Mesenchymal stem cell (in vitro differentiated cells and primary cell): ENCODE measurements at places on chromosomes 2 and 18.

DNA sequence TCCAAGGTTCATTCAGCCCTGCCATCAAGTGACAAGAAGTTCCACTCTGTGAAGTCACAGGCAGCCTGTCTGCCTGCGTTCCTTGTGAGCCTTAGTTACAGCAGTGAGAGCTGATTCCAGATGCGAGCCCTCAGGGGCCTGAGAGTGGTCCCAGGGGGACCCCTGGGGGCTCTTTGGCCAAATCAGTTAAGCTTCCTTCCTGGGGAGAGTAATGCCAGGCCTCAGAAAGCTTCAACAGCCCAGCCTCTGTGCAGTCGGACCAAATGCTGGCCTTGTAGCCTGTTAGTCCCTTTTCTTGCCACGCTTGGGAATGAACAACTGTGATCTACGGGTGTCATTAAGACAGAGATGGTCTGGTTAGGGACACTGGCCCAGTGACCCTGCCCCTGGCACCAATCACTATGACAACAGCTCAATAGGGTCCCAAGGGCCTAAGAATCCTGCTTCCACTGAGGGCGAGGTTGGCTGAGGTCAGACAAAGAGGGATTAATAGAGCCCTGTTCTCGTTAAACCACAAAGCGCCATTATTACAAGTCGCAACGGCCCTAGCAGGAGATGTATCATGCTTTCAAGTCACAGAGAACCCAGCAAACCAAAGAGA is 50.9 kb downstream of the HS1BP3 start:
- no peak for DNase-seq

- DNase-seq: peak; percentile 62
These were observed 72.3 kb downstream of the SPATS2L start for GRCh38 chr2:200378652-200379290.

DNA sequence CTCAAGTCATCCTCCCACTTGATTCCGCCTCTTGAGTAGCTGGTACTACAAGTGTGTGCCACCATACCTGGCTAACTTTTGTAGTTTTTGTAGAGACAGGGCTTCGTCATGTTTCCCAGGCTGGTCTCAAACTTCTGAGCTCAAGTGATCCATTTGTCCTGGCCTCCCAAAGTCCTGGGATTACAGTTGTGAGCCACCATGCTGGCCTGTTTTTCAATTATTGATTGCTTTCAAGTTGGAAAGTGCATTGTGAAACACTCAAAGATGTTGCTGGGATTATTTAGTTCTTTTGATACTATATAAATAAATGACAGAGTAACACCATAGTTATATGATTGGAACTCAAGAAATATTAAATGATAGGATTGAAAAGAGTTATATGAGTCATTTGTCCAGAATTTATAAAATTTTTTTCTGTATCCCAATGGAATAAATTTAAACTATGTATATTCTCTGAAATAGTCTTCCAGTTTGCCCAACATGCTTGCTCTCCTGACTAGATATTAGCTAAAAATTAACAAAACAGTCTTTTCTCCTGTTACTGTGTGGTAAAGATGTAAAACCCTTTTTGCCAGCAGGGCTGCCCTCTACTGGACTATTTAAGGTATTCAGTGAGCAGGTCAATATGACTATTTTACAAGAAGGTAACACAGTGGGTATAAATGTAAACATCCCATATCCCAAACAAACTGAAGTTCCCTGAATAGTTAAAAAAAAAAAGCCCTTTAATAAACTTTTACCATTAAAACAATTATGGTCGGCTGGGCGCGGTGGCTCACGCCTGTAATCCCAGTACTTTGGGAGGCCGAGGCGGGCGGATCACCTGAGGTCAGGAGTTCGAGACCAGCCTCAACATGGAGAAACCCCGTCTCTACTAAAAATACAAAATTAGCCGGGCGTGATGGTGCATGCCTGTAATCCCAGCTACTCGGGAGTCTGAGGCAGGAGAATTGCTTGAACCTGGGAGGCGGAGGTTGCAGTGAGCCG is 42.7 kb downstream of the ACSL3 start:
- peak; percentile 69 for DNase-seq

GRCh38 chr2:46363535-46364170 is 66.4 kb downstream of the EPAS1 start:
- peak; percentile 82 for DNase-seq

DNA sequence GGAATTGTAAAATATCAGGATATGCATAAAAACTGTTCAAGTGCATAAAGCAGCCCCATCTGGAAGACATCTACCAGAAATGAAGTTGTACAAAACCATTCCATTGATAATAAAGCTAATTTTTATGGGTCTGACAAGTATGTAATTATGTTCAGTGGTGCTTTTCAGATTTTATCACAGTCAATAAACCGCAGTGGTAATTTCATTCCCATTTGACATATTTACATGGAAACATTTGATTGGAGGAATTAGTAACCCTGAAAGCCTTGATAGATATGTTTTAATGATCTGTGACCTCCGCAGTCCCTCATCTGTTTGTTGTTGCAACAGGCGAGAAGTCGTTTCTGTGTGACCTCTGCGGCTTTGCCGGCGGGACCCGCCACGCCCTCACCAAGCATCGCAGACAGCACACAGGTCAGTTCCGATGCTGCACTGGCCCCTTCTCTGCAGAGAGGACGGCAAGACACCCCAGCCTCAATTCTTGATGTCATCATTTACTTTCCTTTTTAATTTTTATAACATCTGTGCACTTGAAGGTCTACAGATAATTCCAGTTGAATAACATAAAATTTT is 283.1 kb downstream of the ZNF407 start:
- no peak for DNase-seq

DNA sequence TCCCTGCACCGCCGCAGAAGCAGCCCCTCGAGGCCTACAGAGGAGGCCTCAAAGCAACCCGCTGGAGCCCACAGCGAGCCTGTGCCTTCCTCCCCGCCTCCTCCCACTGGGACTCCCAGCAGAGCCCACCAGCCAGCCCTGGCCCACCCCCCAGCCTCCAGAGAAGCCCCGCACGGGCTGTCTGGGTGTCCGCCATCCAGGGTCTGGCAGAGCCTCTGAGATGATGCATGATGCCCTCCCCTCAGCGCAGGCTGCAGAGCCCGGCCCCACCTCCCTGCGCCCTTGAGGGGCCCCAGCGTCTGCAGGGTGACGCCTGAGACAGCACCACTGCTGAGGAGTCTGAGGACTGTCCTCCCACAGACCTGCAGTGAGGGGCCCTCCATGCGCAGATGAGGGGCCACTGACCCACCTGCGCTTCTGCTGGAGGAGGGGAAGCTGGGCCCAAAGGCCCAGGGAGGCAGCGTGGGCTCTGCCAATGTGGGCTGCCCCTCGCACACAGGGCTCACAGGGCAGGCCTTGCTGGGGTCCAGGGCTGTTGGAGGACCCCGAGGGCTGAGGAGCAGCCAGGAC is 31.2 kb downstream of the GPC1 start:
- DNase-seq: no peak

DNA sequence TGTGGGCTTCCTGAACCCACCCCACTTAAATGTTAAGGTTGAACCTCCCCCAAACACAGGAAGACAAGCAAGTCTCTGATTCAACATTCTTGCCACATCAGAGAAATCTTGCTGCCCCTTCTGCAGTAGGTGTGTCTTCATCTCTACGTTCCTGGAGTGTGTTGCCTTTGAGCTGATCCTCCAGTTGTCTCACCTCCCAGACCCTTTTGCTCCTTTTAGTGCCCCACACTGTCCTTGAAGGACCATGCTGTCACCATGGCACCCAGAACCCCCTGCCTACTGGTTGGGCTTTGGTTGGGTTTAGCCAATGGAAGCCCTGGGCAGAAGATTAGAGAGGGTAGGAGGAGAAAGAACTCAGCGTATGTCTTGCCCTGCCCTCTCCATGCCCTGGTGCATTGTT is 10.7 kb downstream of the CAB39 start:
- DNase-seq: no peak

- no peak for DNase-seq
These were observed 74.4 kb upstream of the YWHAQ start for GRCh38 chr2:9705196-9705595.

GRCh38 chr18:30192216-30192615 is 850.3 kb downstream of the DSC3 start:
- no peak for DNase-seq

DNA sequence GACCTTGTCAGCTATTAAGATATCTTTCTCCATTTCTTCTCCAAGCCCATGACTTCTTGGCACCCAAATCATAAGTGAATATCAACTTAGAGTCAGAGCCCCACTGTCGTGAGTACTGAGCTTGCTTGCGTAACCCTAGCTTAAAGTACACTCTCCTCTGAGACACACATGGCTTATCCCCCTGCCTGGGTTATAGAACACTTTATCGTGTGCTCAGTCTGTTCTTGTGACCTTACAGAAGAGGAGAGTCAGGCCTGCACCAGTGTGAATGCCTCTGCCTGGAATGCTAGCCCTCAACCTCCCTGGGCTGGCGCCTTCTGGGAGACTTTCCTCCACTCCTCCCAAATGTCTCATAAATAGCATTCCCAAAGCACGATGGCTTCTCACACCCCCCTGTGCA is 79.3 kb downstream of the CEP192 start:
- peak; percentile 3 for DNase-seq

- no peak for DNase-seq
These were observed 105.7 kb upstream of the PXDN start for GRCh38 chr2:1850031-1850430.

GRCh38 chr2:205901491-205901890 is 184.5 kb downstream of the INO80D start:
- no peak for DNase-seq

GRCh38 chr2:229947544-229947943 is 25.2 kb downstream of the FBXO36 start:
- DNase-seq: no peak

DNA sequence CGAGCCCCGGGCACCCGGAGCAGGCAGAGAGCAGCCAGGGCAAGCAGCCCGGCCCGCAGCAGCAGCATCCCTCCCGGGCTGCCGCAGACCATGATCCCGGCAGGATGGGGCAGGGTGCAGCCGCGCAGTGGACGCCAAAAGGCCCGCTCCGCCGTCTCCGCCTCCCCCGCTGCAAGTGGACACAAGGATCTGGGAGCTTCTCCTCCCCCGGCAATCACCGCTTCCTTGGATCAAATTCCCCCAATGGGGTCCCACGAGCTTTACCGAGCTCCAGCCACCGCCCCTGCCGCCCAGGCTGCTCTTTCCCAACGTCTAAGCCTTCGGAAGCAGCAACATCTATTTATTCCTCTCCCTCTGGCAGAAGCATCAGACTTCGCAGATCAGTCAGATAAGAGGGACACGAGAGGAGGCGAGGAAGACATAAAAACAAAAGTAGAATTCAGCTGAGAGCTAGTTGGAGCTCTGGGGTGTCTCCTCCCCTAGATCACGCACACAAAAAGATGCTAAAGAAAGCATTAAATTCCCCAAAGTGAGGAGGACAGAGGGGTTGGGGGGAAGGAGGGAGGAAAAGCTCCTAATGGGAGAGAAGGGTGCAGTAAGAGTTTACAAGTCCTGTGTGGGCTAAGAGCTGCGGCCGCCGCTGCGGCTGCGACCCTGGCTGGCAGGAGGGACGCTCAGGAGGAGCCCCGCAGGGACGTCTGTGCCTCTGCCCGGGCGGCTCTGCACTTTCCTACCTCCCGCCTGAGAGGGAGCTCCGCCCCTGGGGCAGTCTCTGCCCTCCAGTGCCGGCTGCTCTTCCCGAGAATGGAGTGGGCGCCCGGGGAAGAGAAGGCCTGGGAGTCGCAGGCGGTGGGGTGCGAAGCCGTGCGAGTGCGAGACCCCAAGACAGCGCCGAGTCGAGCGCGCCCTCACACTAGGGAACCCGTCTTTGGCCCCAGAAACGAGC is at the start of gene FRZB:
Gene FRZB (minus strand): TSS at position 177 of the 946 bp plus-strand sequence. CDS start 85 bp downstream, at position 92.
- DNase-seq: peak; percentile 90

DNA sequence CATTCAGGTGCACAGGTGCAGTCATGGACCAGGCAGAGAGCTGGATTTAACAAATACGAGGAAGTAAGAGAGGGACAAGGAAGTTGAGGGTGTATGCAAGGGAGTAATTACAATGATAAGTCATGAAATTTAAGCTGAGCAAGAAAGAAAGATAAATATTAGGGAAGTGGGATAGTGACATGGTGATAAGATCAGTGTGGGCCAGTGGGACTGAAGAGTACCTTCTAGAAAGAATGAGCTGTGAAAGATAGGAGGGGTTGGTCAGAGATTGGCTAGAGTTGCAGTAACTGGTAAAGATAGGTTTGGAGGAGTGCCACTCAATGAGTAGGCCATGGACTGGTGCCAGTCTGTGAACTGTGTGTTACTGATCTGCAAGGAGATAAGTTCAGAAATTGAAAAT is 200.8 kb upstream of the SIX3 start:
- DNase-seq: no peak

- no peak for DNase-seq
These were observed 57.6 kb downstream of the SGPP2 start for GRCh38 chr2:222481941-222482340.

GRCh38 chr18:44687421-44687820 is 6.7 kb downstream of the SETBP1 start:
- no peak for DNase-seq

GRCh38 chr18:48880931-48881330 is 69.8 kb downstream of the SMAD7 start:
- no peak for DNase-seq

- DNase-seq: no peak
These were observed 226.7 kb downstream of the ERBB4 start for GRCh38 chr2:212311807-212312404.

- DNase-seq: no peak
These were observed 1782.1 kb upstream of the CELF4 start for GRCh38 chr18:39347701-39348100.

DNA sequence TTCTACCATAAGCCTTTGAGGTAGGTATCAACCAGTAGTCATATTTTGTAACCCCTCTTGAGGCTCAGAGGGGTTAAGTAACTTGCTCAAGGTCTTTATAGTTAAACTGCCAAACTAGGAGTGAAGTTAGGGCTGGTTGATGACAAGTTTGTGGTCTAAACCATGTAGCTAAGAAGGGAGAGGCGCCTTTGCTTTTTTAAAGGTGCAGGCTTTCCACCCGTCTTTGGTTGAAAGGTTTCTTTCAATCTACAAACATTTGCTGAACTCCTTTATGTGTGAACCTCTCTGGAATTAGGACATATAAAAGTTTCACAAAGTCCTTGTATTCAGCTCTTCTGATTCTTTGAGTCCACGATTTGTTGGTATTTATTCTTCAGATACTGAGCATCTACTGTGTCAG is 2.4 kb upstream of the MTA3 start:
- DNase-seq: no peak

DNA sequence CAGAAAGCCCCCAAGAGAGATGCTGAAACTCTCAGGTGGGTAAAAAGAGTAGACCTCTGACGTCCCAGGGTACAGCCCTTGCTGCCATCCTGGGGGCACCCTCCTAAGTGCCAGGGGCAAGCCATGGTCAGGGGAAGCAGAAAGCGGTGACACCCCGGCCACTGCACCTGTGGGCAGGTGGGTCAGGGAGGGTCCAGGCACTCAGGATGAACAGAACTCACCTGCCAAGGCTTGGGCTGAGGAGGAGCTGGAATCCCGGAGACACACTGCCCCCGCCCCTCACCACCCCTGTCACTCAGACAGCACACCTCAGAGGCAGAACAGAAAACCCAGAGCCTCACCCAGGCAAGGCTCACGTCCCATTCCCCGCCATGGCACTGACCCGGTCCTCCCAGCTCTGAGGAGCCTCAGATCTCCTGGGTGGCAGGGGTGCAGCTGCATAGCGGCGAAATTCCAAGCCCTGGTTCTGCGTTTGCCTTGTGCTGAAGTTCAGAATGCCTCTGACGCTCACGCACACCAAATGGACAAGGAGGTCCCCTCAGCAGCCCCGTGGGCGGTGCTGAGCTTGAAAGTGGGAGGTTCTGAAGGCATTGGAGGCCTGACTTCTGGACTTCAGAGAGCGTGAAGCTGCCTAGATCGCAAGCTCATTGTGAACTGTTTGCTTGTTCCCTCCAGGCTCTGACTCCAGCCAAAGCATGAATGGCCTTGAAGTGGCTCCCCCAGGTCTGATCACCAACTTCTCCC is 4.3 kb downstream of the GPR17 start:
- DNase-seq: no peak

GRCh38 chr2:238286987-238287736 is 1.2 kb downstream of the PER2 start:
- no peak for DNase-seq
